Fibroblast of lung (primary cell): ENCODE measurements at places on chromosomes 2 and 18.

DNA sequence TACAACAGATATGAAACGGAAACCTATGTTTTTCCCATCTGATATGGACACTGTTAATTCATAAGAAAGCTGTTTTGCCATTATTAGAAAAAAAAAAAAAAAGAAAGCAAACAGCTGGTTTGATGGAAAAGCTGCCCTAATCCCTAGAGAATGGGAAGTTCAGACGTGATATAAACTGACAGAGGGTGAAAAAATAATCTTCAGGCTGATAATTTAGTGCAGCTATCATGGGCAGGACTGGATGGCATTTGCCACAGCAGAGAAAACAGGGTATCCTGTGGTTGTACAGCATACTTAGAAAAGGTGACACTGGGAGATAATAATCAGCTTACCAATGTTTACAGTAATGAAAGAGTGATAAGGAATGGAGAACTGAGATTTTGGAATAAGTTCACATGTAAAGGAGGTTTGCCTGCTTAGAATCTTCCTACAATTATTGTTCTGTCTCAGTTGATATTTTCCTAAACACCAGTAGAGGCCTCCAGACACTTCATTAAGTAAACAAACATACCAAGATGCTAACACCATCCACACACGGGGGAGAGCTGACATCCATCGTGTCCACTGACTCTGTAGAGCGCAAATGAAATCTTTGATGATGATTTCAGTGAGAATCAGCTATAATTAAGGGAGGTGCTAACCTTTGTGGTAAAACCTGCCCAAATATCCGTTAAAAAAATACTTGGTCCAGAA lies 211.6 kb upstream of the MMADHC start:
- peak; percentile 49 for DNase-seq

- DNase-seq: peak; percentile 17
Observed at GRCh38 chr2:67486041-67486796, 89.1 kb downstream of the ETAA1 start.

GRCh38 chr2:137910641-137911040 lies 53.6 kb upstream of the HNMT start:
- DNase-seq: peak; percentile 44

DNA sequence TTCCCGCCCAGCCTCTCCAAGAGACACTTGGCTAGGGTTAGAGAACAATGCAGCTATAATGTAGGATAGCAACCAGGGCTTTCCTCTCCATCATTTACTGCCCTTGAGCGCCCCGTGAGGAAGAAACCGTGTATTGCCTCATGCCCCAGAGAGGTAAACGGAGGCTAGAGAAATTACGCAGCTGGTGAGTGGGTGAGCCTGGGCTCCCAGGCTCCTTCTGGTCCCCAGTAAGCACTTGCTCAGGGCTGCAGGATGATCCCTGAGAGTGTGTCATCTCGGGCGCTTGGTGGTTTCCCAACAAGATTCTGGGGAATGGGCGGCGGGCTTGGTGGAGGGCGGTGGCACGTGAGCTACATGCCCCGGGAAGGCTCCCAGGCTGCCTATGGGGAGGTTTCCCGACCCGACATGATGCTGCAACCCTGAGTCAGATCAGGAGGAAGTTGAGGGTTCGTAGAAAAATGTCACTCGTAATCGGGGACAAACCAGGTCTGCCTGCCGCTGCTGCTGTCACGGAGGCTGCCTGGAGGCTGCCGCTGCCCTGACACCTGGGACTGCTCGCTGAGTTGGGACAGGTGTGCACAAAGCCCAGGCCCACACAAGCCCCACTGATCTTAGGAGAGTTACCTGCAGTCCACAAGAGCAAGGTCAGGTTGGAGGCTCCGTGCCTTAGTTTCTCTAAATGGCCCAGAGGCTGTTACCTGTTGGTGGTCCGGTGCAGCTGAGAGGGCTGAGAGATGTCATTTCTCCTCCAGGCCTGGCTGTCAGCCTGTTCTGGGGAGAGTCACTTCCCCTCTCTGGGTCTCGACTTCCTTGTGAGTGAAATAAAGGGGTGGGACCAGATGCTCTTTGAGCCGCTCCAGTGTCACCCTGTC lies at the start of gene GPR55:
GPR55 (minus strand) TSS at position 773 of the 872 bp plus-strand sequence. CDS start 14,280 bp downstream, outside the sequence.
- no peak for DNase-seq

DNA sequence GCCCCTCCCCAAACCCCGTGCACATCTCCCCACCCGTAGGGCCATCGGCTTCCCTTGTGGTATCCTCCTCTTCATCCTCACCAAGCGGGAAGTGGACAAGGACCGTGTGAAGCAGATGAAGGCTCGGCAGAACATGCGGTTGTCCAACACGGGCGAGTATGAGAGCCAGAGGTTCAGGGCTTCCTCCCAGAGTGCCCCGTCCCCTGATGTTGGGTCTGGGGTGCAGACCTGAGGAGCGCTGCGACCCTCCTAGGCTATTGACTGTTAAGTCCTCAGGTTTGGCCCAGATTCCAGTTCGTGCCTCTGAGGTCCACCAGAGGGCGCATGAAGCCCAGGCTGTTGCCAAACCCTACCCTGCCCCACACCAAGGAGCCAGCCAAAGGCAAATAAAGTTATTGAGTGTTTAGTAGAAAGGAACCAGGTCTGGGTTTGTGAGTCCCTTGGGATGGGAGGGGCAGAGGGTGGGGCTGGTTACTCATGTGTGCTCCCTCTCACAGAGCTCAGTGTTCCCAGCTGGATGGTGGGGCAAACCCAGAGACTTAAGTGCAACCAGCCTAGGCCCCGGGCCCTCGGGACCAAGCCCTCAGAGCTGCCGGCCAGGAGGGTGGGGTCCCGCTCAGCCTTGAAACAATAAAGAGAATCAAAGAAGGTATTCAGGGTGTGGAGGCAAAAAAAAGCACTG lies 2.4 kb downstream of the PNKD start:
- peak; percentile 80 for DNase-seq

DNA sequence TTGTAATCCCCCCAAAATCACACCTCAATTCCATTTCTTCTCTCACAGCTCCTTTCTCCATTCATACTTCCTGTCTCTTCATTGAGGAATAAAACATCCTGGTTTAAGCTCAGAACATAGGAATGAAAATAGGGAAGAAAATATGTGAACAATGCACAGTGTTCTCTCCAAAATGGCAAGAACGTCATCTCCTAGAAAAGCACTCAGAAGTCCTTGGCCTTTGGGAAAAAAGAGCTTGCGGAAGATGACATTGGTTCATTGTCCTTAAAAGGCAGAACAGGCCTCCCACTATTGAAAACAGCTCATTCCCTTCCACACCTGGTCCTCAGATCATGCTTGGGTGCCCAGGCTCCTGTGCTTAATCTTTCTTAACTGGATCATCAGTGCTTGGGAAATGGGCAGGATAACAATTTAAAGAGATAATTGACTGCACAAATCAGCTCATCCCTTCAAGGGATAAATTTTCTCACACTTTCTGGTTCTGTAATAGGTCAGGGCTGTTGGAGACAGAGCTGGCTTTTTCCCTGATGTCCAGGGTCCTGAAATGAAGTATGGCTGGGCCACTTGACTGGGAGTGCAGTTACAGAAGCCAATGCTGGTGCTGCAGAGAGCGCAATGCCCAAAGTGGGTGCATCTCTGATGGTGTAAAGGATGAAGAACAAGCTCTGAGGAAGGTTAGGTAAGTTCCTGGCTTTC lies 69.2 kb downstream of the MARCHF4 start:
- no peak for DNase-seq
